CD14-positive monocyte (primary cell): ENCODE measurements at places on chromosomes 16 and 17.

GRCh38 chr17:14731591-14731990, 430.7 kb downstream of the HS3ST3B1 start:
- DNase-seq, result no peak

GRCh38 chr16:19186408-19186807, 18.4 kb downstream of the SYT17 start:
- DNase-seq, result no peak

GRCh38 chr17:83124871-83125514, 45.6 kb downstream of the METRNL start:
- no peak for DNase-seq

DNA sequence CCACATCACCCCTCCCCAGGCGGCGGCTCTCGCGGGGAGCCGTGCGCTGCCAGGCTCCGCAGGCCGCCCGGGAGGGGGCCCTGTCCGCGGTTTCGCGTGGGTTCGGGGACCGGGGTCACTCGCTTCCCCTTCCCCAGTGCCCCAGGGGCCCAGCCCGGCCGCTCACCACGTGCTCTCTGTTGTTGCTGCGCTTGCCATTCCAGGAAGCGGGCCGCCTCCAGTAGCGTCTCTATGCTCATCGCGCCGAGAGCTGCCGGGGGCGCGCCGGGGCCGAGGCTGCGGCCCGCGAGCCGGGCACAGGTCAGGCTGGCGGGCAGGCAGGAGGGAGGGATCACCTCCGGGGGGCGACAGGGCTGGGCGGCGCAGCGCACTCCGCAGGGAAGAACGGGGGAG, 390 bp downstream of the MNT start:
- peak; percentile 42 for DNase-seq

- DNase-seq, result peak; percentile 59
Measured at GRCh38 chr16:79519448-79519847, 81.1 kb downstream of the MAF start.

DNA sequence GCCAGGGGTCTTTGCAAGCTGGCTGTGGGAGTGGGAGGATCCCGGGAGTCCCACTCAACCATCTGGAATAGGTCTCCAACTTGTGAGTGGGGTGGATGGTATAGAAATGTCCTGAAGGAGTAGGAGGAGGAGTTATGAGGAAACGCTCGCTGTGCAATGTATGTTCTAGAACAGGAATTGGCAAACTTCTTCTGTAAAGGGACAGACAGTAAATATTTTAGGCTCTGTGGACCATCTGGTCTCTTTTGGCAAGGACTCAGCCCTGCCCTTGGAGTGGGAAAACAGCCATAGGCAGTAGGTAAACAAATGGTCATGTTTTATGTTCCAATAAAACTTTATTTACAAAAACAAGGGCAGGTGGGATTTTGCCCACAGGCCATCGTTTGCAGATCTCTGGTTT, 149.2 kb downstream of the NPIPB5 start:
- no peak for DNase-seq

GRCh38 chr16:64132190-64132589, 989.7 kb downstream of the CDH11 start:
- DNase-seq, result no peak

GRCh38 chr16:70692130-70692872, 6.4 kb upstream of the MTSS2 start:
- DNase-seq, result no peak
